Esophagus squamous epithelium (tissue), 5 donors: ENCODE measurements at places on chromosomes 5 and 9. TPM values are rescaled to one million over a fixed set of nuclear protein-coding genes. Genes with fewer than 3 reads are reported as not detected.

Gene SECISBP2
- total RNA-seq, result 50.9 TPM

Gene VCAN
- total RNA-seq, result 0.30 TPM

Gene ACTBL2
- total RNA-seq, result not detected

Gene LHX6
- not detected for total RNA-seq

Gene GNAQ
- 21.6 TPM for total RNA-seq

Gene ZNG1F
- 16.5 TPM for total RNA-seq

Gene TBC1D13
- total RNA-seq, result 17.9 TPM

Gene USP20
- total RNA-seq, result 12.9 TPM

Gene UBAC1
- 52.2 TPM for total RNA-seq

- no peak for DNase-seq
- H3K4me3 ChIP-seq, result no peak overlapping the region
Measured at GRCh38 chr5:96058084-96058483, 96.4 kb upstream of the ELL2 start.

DNA sequence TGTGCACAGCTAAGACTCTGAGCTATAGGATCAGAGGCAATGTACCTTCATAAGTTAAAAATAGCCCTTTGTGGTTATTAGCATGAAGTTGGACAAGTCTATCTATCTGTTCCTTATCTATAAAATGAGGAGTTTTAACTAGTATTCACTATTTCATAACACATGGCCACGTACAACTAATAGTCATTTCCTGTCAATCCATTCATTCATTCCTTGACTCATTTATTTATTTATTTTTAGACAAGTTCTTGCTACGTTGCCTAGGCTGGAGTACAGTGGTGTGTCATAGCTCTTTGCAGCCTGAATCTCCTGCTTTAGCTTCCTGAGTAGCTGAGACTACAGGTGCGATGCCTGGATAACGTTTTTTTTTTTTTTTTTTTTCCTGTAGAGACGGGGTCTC, 92.1 kb downstream of the NR3C1 start:
- H3K4me1 ChIP-seq, result peaks cover 52% of the 10 kb centered on the region
- no peak for DNase-seq
- H3K27me3 ChIP-seq, result no peaks in the 10 kb centered on the region
- H3K27ac ChIP-seq, result no peak overlapping the region
- peaks cover 4% of the 10 kb centered on the region for H3K36me3 ChIP-seq

DNA sequence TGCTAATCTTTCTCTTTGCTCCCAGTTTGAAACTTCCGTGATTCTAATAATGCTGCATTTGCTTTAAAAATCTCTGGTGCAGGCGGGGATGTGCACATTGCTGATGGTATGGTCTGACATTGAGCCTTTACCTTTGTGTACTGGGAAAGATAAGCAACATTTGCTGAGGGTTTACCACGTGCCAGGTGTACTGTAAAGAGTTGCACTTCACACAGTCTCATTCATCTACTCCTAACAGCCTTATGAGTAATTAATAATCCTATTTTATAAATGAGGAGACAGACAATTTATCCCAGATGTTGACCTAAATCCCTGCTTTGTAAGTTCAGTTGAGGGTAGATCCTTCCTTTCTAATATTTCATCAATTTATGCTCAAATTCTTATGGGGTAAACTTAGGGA, 726 bp upstream of the ADGRV1 start:
- H3K4me3 ChIP-seq, result peak overlapping the region; percentile 30
- no peak overlapping the region for H3K27ac ChIP-seq
- no peaks in the 10 kb centered on the region for H3K36me3 ChIP-seq
- peaks cover 7% of the 10 kb centered on the region for H3K4me1 ChIP-seq
- no peak for DNase-seq

DNA sequence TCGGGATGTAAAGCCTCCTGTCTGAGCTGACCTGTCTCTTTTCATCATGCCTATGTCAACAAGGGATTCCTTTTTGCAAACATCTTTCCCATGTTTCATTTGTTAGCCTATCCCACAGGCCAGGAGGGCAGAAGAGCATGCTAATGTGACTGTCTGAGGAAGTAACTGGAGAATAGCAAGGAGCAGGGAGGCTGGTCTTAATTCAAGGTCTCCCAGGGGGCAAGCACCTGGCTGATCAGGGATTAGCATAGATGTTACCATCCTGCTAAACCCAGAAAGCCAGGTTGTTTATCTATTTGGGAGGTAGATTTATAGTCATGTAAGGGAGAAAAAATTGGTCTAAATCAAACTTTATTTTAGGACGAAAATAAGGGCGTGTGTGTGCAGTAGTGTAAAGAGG, 36.7 kb upstream of the MAP1B start:
- H3K27ac ChIP-seq, result no peak overlapping the region
- no peaks in the 10 kb centered on the region for H3K4me1 ChIP-seq
- no peak overlapping the region for H3K4me3 ChIP-seq
- DNase-seq, result no peak
- H3K27me3 ChIP-seq, result no peaks in the 10 kb centered on the region
